Pancreas (tissue), 10 donors: ENCODE measurements at places on chromosomes 1 and 21.
A peak's percentile ranks its signal among the peaks of the same experiment; 100 is the strongest.

GRCh38 chr1:176379626-176380339 is 83.2 kb upstream of the PAPPA2 start:
- H3K27me3 ChIP-seq: no peaks in the 10 kb centered on the region
- H3K4me1 ChIP-seq: no peaks in the 10 kb centered on the region
- no peak overlapping the region for H3K4me3 ChIP-seq
- DNase-seq: no peak

- H3K27me3 ChIP-seq: no peaks in the 10 kb centered on the region
- H3K27ac ChIP-seq: no peak overlapping the region
- H3K4me3 ChIP-seq: no peak overlapping the region
Observed at GRCh38 chr1:174352883-174353608, 94.7 kb upstream of the GPR52 start.

DNA sequence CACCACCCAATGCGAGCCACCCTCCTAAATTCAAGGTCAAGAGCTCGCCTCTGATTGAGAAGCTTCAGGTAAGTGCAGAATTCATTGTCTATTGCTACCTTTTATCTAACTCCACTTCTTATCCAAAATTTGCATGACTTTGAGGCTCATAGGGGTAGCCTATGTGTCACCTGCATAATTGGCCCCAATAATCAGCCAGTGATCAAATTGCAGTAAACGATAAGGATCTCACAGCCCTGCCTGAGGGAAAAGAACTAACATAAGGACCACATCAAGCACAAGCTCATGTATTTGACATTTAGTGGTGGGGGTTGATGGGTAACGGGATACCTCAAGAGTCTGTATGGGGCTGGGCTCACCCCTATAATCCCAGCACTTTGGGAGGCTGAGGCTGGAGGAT is 31.7 kb upstream of the MPZL1 start:
- H3K36me3 ChIP-seq: no peaks in the 10 kb centered on the region
- no peaks in the 10 kb centered on the region for H3K27me3 ChIP-seq
- H3K27ac ChIP-seq: no peak overlapping the region
- DNase-seq: no peak
- no peaks in the 10 kb centered on the region for H3K4me1 ChIP-seq

- no peaks in the 10 kb centered on the region for H3K36me3 ChIP-seq
- H3K27me3 ChIP-seq: no peaks in the 10 kb centered on the region
- H3K27ac ChIP-seq: no peak overlapping the region
- no peak overlapping the region for H3K4me3 ChIP-seq
- H3K4me1 ChIP-seq: no peaks in the 10 kb centered on the region
Observed at GRCh38 chr1:30672661-30673060, 50.7 kb downstream of the MATN1 start.

- no peaks in the 10 kb centered on the region for H3K36me3 ChIP-seq
- no peaks in the 10 kb centered on the region for H3K27me3 ChIP-seq
- DNase-seq: no peak
- H3K4me1 ChIP-seq: no peaks in the 10 kb centered on the region
- no peak overlapping the region for H3K27ac ChIP-seq
Observed at GRCh38 chr1:231853588-231854207, 227.1 kb downstream of the DISC1 start.

- H3K4me1 ChIP-seq: no peaks in the 10 kb centered on the region
- H3K27me3 ChIP-seq: no peaks in the 10 kb centered on the region
- H3K36me3 ChIP-seq: no peaks in the 10 kb centered on the region
- no peak overlapping the region for H3K4me3 ChIP-seq
- no peak for DNase-seq
Observed at GRCh38 chr1:72009173-72010093, 272.9 kb downstream of the NEGR1 start.

DNA sequence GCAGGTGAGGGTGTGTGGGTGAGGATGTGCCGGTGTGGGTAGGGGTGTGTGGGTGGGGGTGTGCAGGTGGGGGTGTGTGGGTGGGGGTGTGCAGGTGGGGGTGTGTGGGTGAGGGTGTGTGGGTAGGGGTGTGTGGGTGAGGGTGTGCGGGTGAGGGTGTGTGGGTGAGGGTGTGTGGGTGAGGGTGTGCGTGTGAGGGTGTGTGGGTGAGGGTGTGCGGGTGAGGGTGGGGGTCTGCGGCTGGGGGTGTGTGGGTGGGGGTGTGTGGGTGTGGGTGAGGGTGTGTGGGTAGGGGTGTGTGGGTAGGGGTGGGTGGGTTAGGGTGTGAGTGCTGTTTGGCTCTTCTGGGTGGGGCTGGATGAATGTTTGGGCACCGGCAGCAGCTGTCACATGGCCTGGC is 241.4 kb upstream of the POTED start:
- DNase-seq: no peak
- H3K27me3 ChIP-seq: no peaks in the 10 kb centered on the region
- no peaks in the 10 kb centered on the region for H3K36me3 ChIP-seq

- no peak for DNase-seq
- no peaks in the 10 kb centered on the region for H3K4me1 ChIP-seq
- H3K36me3 ChIP-seq: no peaks in the 10 kb centered on the region
- no peaks in the 10 kb centered on the region for H3K27me3 ChIP-seq
- no peak within 1 kb of the TSS for H3K27ac ChIP-seq
Observed at GRCh38 chr1:200872446-200873115, at the start of gene GPR25. Gene GPR25 (plus strand): TSS chr1:200872981. CDS start chr1:200873038, 57 bp downstream.

DNA sequence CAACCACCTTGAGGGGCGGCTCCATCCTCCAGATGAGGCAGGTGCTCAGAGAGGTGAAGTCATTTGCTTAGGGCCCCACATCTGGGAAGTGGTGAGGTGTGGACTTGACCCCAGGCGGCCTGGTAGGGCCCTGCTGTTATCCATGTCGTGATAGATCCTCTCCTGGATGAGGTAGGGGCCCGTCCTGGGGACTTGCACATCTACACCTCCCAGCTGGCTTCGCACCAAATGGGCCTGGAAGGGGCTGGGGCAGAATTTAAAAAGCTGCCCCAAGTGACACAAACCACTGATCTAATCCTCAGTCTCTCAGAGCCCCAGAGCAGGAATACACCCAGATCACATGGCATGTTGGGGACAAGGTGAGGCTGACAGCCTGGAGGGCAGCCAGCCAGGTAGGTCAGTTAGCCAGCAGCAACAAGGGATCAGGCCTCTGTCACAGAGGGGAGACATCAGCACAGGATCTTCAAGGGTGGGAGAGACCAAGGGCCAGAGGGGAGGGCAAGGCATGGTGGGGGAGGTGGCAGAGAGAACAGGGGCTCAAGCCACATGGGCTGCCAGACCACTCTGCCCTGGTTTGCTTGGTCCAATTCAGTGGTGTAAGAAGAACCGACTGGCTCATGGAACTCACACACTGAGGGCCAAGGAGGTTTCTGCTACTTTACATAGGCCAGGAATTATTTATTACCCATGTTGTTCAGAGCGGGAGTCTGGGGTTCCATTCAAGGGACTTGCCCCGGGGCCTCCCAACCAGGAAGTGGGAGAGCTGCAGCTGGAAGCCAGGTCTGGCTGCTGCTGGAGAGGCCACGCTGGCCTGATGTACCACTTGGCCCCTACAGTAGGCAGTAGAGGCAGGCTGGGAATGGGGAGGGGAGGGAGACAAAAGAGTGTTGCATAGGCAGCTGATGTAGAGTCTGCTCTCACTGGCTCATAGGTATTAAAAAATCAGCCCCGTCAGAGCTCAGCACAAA is 12.1 kb downstream of the LRP8 start:
- H3K4me3 ChIP-seq: no peak overlapping the region
- H3K4me1 ChIP-seq: no peaks in the 10 kb centered on the region
- no peaks in the 10 kb centered on the region for H3K27me3 ChIP-seq
- DNase-seq: no peak
- H3K36me3 ChIP-seq: no peaks in the 10 kb centered on the region

DNA sequence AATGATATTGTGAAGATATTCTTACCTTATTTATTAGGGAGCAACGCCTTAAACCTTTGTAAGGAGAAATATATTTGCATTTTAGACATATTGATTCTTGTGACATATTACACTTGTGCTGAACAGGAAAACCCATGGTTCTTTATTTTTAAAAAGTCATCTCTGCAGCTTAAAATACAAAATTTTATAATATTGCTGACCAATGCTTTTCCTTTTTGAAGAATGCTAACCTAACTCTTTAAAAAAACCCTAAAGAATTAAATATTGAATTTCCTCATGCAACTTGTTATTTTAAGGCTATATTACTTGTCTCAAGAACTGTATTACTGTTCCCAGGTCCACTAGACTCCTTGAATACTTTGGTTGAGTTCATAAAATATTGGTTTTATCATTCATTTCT is 99.0 kb downstream of the NEK7 start:
- no peak for DNase-seq
- no peak overlapping the region for H3K27ac ChIP-seq
- H3K4me3 ChIP-seq: no peak overlapping the region
- no peaks in the 10 kb centered on the region for H3K27me3 ChIP-seq

GRCh38 chr1:197868751-197869489 is 33.5 kb upstream of the C1orf53 start:
- no peak overlapping the region for H3K4me3 ChIP-seq
- H3K4me1 ChIP-seq: no peaks in the 10 kb centered on the region
- no peak overlapping the region for H3K27ac ChIP-seq
- no peak for DNase-seq

DNA sequence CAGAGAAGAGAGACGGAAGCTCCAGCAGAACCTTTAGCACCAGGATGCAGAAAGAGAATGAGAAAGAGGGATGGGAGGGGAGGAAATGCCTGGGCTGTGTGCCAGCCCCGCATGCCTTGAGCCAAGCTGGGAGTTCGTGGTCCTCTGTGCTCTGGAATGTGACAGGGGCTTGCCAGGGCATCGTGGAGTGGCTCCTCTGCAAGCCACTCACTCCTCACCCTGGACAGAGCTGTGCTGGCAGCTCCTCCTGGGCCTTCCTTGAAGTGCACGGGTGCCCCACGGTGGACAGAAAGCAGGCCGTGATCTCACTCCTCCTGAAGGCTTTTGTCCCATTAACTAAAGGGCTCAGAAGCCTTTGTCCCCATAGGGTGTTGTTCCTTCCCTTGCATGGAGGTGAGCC is 34.8 kb upstream of the PRELP start:
- peak; percentile 16 for DNase-seq
- no peak overlapping the region for H3K4me3 ChIP-seq

DNA sequence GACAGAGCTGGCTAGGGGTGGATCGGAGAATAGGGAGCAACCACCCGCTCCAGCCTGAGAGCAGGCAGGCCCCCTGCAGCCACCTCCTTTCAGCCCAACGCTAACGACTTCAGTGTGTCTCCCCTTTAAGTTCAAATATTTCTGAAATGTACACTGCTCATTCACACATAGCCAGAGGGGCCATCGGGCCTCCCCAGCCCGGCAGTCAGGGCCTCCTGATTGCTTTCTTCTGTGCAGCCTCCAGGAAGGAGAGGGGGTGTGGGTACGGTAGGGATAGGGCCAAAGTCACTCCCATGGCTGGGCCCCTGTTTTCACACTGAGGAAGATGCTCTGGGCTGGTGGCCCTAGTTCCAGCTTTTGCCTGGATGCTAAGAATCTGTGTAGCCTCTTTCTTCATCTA is 64.8 kb downstream of the EPHB2 start:
- no peaks in the 10 kb centered on the region for H3K36me3 ChIP-seq
- H3K27me3 ChIP-seq: no peaks in the 10 kb centered on the region
- no peak for DNase-seq

DNA sequence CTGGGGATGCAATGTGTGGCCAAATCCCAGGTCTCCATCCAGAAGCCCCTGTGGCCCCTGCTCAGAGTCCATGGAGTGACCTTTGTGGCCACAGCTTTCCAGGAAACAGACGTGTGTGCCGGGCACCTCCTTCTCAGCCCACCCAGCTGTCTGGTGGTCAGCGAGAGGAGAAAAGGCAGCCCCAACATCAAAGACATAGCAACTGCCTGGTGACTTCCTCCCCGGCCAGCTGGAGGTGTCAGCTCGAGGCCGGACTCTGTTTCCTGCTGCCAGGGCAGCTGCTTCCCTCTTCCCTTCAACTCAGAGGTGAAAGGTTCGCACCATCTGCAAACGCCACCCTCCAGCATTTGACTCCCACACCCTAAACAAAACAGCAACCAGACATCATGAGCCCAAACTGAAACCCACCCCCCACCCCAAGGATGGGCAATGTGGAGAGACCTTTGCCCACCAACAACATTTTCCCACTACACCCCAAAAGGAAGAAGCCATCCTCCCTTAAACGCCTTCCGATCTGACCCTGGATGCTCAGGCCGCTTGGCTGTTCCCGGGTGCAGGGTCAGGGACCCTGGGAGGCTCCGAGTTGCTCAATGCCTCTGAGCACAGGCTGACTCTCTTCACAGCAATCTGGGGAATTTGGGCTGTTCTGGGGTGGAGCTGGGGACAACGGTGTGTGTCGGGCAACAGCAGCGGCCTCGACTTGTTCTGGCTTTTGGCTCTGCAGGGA is 162.3 kb downstream of the PSMG1 start:
- H3K36me3 ChIP-seq: no peaks in the 10 kb centered on the region
- no peaks in the 10 kb centered on the region for H3K4me1 ChIP-seq
- H3K27ac ChIP-seq: no peak overlapping the region
- no peaks in the 10 kb centered on the region for H3K27me3 ChIP-seq

- H3K27me3 ChIP-seq: no peaks in the 10 kb centered on the region
- DNase-seq: peak; percentile 54
- peaks cover 18% of the 10 kb centered on the region for H3K4me1 ChIP-seq
- H3K4me3 ChIP-seq: no peak overlapping the region
Observed at GRCh38 chr1:110465038-110465813, 14.3 kb downstream of the PROK1 start.

DNA sequence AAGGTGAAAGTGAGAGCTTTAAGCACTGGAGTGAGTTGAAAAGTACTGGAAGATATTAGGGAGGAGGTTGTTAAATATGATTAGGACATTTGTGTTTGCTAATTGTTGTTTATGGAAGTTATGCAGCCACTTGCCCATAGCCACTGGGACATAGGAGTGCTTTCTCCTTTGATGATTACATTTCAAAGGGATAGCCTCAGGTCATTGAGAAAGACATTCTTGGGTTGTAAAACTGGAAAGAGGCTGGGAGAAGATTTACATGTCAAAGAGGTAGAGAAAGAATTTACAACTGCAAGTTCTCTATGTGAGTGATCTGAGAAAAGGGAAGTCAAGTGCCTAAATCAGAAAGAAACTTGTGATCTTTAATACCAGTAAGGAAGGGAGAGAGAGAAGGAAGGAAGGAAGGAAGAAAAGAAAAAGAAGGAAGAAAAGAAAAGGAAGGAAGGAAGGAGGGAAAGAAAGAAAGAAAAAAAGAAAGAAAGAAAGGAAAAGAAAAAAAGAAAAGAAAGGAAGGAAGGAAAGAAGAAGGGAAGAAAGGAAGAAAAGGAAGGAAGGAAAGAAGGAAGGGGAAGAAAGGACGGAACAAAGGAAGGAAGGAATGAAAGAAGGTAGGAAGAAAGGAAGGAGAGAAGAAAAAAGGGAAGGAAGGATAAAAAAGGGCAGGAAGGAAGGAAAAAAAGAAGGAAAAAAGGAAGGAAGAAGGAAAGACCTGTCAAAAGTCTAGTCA is 284.6 kb upstream of the DPYD start:
- H3K36me3 ChIP-seq: no peaks in the 10 kb centered on the region
- H3K27me3 ChIP-seq: no peaks in the 10 kb centered on the region
- H3K27ac ChIP-seq: no peak overlapping the region

DNA sequence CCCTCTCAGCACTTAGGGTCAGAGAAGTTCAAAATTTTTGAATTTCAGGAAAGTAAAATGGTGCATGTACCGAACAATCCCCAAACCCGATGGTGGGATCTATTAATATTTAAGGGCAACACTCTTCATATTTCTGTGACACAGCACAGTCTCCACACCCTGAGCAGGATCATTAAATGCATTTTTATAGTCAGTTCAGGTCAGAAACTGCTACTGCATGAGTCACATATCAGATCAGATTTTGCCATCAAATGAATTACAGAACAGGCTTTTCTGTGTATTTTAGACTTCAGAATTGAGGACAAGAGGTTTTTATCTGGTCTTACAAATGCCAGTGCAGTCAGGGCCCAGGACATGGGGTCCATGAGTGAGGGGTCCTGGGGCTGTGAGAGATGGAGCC is 79.2 kb downstream of the RIPK4 start:
- H3K36me3 ChIP-seq: no peaks in the 10 kb centered on the region
- no peak overlapping the region for H3K27ac ChIP-seq
- DNase-seq: no peak
